ENCODE measurements at places on chromosomes 2 and 18.

DNA sequence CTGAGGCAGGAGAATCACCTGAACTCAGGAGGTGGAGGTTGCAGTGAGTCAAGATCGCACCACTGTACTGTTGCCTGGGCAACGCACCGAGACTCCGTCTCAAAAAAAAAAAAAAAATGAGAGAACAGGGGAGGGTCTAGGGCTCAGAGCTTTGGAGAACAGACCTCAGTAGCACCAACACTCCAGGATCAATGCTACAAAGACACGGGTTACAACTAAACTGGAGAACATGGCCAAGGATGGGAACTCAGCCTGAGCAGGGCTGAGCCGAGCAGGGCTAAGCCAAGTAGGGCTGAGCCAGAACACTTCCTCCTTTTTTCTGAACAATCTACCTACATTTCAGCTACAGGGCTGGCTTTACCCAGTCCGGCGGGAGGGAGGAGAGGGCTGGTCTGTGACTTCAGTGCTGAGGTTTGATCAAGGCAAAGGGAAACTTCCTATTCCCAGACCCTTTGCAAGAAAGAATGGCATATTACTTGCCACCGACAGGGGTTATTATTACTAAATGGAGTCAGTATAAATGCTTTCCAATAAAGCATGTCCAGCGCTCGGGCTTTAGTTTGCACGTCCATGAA, 2.9 kb upstream of the CASP8 start:
- no peak for DNase-seq

DNA sequence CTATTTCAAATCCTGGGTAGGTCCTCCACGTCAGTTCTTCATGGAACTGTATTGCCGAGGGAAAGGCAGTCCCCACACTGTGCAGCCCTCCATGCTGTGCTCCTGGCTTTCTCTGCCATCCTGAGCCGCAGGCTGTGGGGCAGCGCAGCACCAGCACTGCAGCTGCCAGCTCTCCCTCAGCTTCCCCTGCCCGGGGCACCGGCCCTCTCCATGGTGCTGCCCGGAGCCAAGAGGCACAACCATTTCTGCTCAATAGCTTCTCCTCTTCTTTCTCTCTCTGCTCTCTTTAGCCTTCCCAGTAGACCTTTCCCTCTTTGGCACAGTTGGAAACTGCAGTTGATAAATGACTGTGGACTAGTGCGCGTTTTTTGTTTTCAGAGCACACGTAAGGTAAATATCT, 12.1 kb downstream of the ANKRD23 start:
- DNase-seq: no peak

GRCh38 chr2:25286025-25286400, 55.7 kb downstream of the DNMT3A start:
- peak; percentile 48 for DNase-seq

DNA sequence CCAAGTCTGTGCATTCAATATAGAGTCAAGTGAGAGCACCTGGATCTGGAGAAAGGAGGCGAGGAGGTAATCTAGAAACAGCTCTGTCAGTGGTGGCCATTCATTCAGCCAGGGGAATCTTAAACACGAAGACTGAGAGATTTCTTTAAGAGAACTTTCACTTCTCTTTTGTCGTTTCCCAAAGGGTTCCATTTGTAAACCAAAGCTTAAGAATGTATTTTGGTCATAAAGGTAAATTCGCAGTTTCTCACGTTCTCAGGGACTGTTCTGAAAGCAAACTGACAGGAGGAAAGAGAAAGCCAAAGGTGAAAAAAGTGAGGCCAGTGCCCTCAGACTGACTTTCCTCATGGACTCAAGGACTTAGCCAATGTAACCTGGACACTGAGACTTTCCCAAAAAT, 513.5 kb downstream of the CMPK2 start:
- DNase-seq: no peak

DNA sequence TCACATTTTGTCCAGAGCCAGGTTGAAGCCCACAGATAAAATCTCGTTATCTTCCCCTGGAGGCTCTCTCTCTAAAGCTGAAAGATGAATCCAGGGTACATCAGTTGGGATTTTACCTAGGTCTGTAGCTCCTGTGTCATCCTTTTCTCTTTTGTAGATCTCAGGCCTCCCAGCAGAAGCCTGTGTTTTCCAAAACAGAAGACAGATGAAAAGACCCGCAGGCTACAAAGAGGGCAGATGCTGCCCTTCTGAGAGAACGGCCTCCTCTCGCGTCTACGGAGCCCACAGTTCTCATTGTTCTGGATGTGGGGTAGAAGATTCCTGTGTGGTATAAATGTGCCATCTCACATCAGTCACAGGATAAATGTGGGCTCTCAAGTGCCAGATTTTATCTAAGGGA, 139.5 kb downstream of the SUCLG1 start:
- DNase-seq: no peak

- DNase-seq: no peak
Measured at GRCh38 chr2:151071382-151071781, 190.3 kb downstream of the RBM43 start.

DNA sequence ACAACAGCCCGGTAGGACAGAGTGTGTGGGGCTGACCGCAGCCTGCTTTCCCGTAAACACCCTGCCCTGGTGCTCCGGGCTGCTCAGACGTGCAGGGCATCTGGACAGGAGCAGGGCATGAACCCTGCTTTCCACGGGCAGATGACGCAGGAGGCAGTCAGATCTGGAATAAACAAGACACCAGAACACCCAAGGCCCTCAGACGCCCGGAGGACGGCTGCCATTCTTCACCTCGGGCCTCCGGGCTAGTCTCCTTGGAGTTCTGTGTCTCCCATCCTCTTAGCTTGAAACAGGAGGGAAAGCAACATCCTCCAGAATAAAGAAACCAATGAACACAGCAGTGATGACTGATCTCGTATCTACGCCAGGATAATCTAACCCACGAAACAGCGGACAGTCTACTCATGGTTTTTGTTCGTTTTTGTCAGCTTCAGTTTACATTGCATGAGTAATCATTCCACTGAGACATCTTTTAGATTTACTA, 7.3 kb downstream of the PXDN start:
- DNase-seq: no peak

DNA sequence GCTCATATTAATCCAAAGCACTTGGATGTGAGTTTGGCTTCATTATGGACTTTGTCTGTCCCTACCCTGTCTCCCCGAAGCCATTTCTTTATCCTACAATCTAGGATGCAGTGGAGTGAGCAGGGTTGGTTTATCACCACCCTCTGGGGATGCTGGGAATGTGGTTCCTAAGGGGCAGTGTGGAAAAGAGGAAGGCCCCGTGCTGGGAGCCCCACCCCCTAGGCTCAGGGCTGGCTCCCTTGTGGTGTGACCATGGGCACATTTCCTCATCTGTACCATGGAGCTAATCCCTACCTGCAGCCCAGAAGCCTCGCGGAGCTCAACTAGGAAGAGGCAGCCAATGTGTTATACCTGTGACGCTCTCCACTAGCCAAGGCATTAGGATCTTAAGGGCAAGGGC, 92.5 kb downstream of the TGOLN2 start:
- no peak for DNase-seq

DNA sequence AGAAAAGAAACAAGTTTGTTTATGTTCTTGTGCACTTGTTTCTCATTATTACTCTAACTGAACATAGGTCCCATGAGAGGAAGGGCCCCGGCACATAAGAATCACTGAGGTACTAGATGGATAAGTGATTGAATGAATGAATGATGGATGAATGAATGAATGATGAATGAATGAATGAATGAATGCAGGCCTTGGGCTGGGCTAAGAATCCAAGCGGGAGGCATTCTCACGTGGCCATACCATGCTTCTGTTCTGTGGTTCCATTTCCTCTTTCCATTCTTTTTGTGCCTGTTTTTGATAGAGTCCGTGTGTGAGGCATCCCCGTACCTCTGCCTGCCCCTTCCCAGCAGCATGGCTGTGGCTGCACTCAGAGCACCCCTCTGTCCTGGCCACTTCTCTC, 94.8 kb downstream of the SH3BP4 start:
- no peak for DNase-seq

GRCh38 chr18:63953811-63954210, 4.7 kb downstream of the HMSD start:
- no peak for DNase-seq

GRCh38 chr2:39665811-39666490, at the start of gene TMEM178A:
TMEM178A (plus strand) TSS chr2:39665917; CDS start chr2:39665975, 58 bp downstream.
- DNase-seq: no peak

GRCh38 chr2:230660294-230661060, 52.2 kb upstream of the CAB39 start:
- no peak for DNase-seq

- no peak for DNase-seq
Measured at GRCh38 chr2:33289961-33290360, 186.5 kb upstream of the RASGRP3 start.

GRCh38 chr2:186183406-186183805, 302.7 kb upstream of the ZC3H15 start:
- DNase-seq: no peak

DNA sequence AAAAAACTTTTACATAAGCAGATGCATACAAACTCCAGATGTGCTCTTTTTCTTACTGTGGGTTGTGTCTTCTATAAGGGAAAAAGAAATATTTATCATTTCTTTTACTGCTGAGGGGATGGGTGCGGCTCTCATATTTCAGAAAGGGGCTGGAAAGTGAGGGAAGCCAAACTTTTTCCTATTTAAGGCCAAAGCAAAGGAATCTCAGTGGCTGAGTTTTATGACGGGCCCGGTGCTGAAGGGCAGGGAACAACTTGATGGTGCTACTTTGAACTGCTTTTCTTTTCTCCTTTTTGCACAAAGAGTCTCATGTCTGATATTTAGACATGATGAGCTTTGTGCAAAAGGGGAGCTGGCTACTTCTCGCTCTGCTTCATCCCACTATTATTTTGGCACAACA, at the start of gene COL3A1:
Gene COL3A1 (plus strand): TSS at position 210 of the 400 bp plus-strand sequence. CDS start 117 bp downstream, at position 327.
- DNase-seq: no peak

DNA sequence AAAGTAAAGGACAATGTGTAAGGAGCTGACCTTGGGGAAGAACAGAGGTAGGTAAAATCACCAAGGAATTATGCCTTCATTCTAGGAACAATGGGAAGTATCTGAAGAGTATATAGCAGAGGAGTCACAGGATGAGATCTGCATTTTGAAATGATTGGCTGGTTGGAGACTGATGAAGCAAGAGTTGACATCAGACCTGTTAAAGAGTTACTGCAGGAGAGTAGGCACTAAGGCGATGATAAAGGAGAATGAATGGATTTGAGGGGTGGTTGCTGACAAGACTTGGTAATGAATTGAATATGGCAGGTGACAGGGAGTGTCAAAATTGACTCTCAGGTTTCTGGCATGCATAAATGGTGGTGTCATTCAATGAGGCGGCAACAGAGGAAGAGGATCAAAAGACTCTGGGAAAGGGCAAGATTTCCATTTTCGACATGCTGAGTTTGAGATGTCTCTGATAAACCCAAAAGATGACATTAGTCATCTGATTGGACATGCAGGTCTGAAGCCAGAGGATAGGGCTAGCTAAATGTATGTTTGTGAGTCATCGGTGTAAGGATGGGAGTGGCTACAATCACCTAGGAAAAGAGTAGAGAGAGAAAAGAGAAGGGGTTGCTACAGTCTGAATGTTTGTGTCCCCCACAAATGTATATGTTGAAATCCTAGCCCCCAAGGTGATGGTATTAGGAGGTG, 236.5 kb downstream of the DYM start:
- DNase-seq: no peak

- DNase-seq: no peak
Measured at GRCh38 chr2:177474998-177475397, 82.4 kb downstream of the AGPS start.

DNA sequence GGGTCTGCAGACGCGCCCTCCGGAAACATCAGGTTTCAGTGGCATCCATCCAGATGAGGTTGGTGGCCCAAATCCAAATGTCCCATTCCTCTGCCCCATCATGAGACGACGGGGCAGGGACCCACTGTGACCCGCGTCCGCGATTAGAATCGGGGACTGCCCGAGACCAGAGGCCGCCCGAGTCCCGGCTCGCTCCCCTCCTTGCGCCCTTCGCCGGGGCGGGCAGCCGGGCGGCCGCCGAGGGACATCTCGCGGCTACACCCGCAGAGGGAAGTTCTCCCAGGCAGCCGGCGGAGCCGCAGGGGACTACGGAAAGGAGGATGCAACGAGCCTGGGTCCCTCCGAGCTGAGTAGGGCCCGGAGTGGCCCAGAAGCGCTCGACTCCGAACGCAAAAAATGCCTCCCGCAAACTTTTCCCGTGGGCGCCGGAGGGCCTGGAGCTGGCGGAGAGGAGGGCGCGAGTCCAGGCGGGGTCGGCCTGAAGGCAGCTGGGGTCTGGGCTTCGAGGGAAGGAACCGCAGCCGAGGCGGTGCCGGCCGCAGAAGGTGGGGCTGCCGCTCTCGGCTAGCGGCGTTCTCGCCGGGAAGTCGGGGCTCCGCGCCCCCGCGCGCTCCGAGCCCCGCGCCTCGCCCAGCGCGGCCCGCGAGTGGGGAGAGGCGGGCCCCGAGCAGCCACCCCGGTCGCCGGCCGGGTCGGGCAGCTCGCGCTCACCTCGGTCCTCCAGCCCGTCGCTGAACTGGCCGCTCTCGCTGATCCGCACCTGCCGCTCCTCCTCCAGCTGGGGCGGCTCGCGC, 580 bp downstream of the TMEM163 start:
- no peak for DNase-seq

- no peak for DNase-seq
Measured at GRCh38 chr2:235055891-235056516, 104.2 kb downstream of the SH3BP4 start.

GRCh38 chr2:178674122-178674521, 133.1 kb downstream of the TTN start:
- no peak for DNase-seq

- no peak for DNase-seq
Measured at GRCh38 chr18:23631746-23632145, 31.0 kb downstream of the ANKRD29 start.

DNA sequence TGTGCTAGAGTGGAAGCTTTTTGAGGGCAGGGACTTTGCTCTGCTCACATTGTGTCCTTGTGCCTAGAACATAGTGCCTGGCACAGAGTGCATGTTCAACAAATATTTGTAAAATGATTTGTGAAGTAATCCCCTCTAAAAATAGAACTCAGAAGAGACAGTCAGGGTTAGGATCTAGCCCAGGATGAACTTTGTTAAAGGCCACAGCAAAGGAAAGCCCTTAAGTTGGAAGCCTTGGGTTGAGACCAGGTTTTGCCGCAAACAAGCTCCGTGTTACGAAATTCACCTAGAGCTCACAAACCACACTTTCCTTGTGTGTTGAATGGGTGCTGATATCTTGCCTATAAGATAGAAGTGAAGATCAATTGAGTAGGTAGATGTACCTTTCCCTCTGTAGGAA, 84.2 kb downstream of the SETBP1 start:
- DNase-seq: no peak

Data from stimulated activated CD4-positive, alpha-beta T cell treated with anti-CD3 and anti-CD28 coated beads, TNF-alpha, amount 100 ng/mL, for 1 hour (primary cell).